ENCODE measurements at places on chromosomes 7 and 10.

- peak; percentile 64 for DNase-seq
Observed at GRCh38 chr10:43292755-43293676, 26.2 kb upstream of the RASGEF1A start.

GRCh38 chr7:100185726-100186125, 8.0 kb downstream of the STAG3 start:
- DNase-seq = no peak

DNA sequence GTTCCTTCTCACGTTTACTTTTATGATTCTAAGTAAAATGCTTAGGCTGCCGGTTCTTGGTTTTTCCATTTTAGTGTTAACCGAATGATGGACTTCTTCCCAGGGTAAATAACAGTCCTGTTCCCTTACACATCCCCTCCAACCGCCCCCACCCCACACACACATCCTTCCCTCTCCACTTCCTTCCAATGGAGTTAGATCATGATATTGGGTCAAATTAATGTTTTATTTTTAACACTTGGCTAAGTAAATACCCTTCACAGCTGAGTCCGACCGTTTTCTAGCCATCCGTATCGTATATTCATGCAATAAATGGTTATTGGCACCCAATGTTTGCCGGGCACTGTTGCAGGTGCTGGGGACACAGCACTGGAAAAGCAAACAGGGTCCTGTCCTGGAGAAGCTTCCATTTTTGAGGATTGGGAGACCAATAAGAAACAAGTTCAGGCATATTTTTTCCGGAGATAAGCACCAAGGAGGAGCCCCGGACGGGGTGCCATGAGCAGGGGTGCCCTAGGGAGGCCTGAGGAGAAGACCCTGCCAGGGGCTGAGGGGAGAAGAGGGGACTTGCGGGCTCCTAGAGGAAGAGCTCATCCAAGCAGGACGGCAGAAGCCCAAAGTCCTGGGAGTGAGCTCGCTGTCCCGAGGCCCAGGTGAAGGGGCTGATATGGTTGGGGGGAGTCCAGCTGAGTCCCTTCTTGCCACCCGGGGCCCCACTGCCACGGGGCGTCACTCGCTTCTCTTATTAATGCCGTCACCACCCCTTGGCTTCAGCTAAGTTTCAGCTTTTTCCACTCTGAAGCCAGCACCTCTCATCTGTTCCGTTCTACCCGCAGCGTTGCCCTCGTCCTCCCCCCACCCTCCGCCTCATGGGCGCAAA, 126.0 kb upstream of the RET start:
- no peak for DNase-seq

GRCh38 chr10:78170026-78170475, 136.4 kb downstream of the RPS24 start:
- no peak for DNase-seq

GRCh38 chr10:90985321-90985933, 64.5 kb upstream of the ANKRD1 start:
- DNase-seq = no peak

- no peak for DNase-seq
Observed at GRCh38 chr7:2042650-2043049, 190.1 kb downstream of the MAD1L1 start.

DNA sequence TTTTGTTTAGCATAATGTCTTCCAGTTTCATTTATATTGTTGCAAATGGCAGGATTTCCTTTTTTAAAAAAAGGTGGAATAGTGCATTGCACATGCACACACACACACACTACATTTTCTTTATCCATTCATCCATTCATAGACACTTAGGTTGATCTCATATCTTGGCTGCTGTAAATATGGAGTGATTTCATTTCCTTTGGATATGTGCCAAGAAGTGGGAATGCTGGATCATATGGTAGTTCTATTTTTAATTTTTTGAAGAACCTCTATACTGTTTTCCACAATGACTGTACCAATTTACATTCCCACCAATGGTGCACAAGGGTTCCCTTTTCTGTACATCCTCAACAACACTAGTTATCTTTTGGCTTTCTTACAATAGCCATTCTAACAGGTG, 68.9 kb downstream of the EBLN1 start:
- no peak for DNase-seq

- DNase-seq = no peak
Observed at GRCh38 chr7:140562926-140563481, 77.6 kb downstream of the DENND2A start.

GRCh38 chr7:158256091-158256816, 331.4 kb downstream of the PTPRN2 start:
- DNase-seq = no peak

GRCh38 chr10:132166216-132166950, 20.4 kb upstream of the DPYSL4 start:
- no peak for DNase-seq

GRCh38 chr7:43537765-43538403, 45.0 kb upstream of the STK17A start:
- DNase-seq = no peak

- no peak for DNase-seq
Observed at GRCh38 chr7:115462301-115463015, 540.6 kb downstream of the MDFIC start.

DNA sequence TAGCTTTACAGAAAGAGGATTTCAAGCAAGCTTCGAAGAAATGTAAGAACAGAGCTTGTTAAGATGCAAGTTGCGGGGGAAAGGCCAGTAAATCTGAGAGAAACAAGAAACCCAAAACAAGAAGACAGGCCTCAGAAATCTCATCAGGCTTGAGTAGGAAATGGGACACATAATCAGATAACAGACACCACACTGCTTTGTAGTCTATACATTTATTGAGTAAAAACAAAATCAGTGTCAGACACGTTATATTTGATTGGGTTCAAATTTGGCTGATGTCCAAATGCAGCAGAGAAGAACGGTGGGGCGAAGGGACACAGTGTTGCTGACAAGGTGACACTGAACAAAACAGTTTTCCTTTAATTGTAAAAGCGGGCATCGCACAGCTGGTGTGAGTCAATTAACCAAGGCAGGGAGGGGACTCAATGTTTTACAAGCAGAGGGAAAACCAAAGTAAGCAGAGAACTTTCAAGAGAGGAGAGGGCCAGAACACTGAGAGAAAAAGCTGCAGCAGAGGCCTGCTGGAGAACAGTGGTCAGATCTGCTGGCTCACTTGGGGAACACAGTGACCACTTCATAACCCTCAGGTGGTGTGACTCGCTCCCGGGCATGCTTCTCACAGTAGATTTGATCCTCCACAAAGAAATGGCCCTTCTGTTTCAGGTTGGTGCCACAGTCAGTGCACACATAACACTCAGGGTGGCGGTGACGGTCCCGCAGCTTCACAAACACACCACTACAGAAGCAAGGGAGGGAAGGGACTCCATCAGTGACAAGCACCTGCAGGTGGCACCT, 43.5 kb downstream of the ACSM6 start:
- DNase-seq = no peak

GRCh38 chr10:22648547-22648961, 65.8 kb downstream of the PIP4K2A start:
- no peak for DNase-seq

DNA sequence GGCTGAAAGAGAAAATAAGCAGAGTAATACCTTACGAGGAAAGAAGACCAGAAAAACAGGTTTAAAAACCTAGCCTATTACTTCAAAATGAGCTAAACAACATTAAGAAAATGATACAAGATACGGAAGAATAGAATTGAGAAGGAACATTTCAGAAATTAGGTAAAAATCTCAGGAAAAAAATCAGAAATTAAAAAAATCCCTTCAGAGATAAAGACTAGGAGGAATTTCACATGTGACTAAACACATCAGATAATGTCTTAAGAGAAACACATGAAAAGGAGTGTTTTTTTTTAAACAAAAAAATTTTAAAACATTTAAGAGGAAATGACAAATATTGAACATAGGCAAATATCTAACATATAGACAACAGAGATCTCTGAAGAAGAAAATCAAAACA, 33.3 kb downstream of the TNPO3 start:
- DNase-seq = no peak

DNA sequence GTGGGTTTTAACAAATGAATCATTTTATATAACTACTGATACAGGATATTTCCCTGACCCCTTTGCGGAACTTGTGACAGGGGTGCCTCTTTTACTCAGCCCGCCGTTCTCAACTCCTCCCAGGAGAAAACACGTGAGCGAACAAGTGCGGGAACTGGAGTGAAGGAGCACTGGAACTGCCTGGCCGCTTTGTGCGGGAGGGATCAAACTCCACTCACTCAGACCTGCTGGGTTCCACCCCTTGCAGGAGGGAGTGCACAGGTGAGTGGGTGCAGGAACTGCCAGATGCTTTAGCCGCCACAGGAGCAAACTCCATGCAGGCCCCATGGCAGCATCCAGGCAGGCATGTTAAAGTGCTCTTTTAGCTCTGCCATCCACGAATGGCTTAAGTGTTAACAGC, 513.4 kb upstream of the GRM3 start:
- DNase-seq = no peak

DNA sequence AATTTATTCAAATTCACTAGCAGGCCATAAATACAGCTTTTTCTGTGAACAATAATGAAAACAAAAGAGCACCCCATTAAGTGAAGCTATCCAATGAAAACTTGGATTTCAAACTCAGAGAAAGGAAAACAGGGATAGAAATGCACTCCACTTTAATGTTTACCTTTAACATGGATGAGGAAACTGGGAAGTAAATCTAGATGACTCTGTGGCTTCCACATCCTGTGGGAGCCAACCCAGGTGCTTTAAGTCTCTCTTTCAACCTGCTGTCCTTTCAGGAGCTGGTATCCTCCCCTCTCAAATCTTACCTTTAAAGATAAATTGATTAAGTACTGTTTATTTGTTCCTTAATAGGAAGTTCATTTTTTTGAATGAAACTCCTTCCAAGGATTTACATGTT, 21.5 kb upstream of the SGMS1 start:
- no peak for DNase-seq

Data from CD4-positive, alpha-beta T cell treated with Interleukin-15 for 4 hours (primary cell).